Right atrium auricular region (tissue), 2 donors: ENCODE measurements at places on chromosomes 7 and 10. TPM values are rescaled to one million over a fixed set of nuclear protein-coding genes. Genes with fewer than 3 reads are reported as not detected.

- no peak for DNase-seq
Measured at GRCh38 chr7:70700941-70701425, 431.0 kb upstream of the GALNT17 start.

Gene ADRB1
- total RNA-seq, result 49.8 TPM

DNA sequence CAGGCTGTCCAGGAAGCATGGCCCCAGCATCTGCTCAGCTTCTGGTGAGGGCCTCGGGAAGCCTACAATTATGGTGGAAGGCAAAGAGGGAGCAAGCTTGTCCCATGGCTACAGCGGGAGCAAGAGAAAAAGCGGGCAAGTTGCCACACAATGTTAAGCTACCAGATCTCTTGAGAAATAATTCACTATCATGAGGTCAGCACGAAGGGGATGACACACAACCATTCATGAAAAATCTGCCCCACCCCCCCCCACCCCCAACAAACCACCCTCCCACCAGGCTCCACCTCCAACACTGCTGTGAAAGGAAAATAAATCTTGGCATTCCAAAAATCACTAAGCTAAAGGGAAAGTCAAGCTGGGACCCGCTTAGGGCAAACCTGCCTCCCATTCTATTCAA lies 545.8 kb upstream of the NRP1 start:
- DNase-seq, result no peak

DNA sequence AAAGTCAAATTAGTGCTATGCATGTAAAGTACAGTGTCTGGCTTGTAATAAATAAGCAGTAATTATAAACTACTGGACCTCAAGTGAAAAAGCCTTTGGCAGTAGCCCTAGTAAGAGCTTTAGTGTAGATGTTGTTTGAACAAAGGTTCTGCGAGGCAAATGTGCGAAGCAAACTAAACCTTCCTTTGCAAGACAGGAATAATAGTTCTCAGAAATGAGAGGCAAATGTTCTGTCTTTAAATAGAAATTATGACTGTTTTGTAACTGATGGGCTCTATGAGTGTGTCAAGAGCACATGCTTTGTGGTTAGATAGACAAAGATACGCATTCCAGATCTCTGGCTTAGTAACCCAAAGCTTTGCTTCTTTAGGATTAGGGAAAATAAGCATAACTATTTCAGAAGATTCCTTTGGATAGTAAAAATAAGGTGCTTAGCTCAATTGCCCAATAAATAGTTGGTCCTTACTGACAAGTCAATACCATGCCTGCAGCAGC lies 169.2 kb upstream of the CDC14C start:
- no peak for DNase-seq

DNA sequence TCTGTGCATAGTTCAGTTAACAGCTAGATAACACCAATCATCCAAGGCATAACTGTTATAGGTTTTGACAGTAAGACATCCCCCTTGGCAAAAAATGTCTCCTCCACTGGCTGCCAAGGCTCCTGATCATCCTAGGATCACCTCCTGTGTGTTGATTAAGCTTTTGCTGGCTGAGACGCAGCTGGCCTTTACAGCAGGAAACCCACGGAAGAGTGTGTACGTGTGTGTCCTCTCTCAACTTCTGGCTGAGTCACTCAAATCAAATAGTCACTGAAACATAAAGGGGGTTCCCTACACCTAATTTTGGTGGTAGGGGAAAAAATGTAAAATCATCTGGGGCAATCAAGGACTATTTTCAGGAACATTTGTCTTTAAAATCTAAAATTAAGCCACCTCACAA lies 208.8 kb downstream of the CTNNA3 start:
- DNase-seq, result no peak
